ENCODE measurements at places on chromosomes 11 and 22.
A peak's percentile ranks its signal among the peaks of the same experiment; 100 is the strongest.

GRCh38 chr22:38744981-38745380 lies 10.8 kb downstream of the SUN2 start:
- no peak for DNase-seq

DNA sequence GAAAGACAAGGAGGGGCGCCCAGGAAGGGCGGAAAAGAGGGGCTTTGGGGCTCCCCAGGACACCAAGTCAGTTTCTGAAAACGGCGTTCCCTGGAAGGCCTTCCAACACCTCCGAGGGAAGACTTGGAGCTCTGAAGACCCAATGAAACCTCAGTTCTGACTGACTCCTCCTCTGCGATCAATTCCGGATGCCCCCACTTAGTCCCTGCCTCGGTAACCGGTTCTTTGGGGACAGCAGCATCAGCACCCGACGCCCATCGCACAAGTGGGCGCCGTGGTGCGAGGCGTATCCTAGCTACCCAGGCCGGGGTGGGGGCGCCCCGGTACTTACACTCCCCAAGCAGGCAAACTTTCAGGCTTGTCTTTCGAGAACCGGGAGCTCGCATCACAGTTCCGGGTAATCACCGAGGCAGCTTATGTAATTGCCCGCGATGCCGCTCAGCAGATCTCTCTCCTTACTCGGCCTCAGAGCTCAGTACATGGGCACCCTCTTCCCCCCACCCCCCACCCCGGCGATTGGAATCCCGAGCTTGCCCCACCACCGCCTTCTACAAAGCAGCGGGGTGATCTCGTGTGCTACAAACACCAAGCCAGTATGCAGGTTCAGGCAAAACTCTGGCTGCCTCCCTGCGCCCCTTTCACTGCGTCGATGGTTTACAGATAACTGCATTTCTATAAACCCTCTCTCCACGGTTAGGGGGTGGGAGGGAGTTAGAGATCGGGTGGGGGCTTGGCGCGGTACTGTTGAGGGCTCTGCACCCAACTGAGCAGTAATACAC lies 2.0 kb downstream of the TENM4 start:
- peak; percentile 74 for DNase-seq

- no peak for DNase-seq
These were observed 54.0 kb downstream of the PIK3C2A start for GRCh38 chr11:17153757-17154156.

GRCh38 chr11:77525455-77526091 lies 51.7 kb upstream of the PAK1 start:
- no peak for DNase-seq

GRCh38 chr11:79050786-79051185 lies 390.0 kb downstream of the TENM4 start:
- DNase-seq: no peak

- no peak for DNase-seq
These were observed 30.7 kb downstream of the PDE2A start for GRCh38 chr11:72643547-72643946.

- no peak for DNase-seq
These were observed 2.4 kb upstream of the WT1 start for GRCh38 chr11:32437495-32438345.

GRCh38 chr22:34416022-34416860 lies 496.0 kb upstream of the LARGE1 start:
- DNase-seq: no peak

DNA sequence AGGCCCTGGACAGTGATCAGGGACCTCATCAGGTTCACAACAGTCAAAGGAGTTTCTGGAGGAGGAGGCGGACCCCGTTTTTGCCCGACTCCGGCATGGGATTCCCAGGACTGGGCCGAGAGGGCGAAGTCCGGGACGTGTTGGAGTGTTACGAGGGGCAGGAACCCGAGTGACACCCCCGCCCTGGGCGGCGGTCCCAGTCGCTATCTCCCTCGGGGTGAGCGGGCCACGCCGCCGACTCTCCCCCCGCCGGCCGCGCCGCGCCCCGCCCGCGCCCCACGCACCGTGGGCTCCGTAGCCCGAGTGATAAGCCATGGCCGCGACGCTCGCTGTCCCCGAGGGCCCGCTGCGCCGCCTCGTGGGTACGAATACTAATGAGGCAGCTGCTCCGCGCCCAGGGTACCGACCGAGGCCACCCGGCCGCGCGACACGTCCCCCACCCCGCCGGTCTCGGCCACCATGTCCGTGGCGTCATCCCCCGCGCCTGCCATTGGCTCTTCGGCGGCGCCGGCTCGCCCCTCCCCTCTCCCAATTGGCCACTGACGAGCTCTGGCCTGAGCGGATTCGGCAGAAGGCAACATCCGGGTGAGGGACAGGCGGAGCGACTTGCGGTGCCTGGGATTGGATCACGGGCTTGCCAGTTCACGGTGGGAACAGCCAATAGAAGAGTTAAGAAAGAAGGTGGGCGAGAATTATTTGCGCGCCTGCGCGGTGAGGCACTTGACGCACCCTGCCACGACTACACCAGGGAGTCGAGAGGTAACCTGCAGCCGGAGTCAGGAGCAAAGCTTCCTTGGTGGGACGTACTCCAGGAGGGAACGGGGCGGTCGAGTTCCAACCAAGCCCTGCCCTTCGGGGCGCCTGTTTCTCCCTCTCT lies at the start of gene YIF1A:
Gene YIF1A (minus strand): TSS at position 473 of the 877 bp plus-strand sequence. CDS start 158 bp downstream, at position 315.
- DNase-seq: peak; percentile 100

GRCh38 chr22:42959576-42960509 lies 55.1 kb downstream of the PACSIN2 start:
- DNase-seq: peak; percentile 77

Data from sigmoid colon (tissue), 7 donors.